Effector memory CD4-positive, alpha-beta T cell (primary cell): ENCODE measurements at places on chromosomes 4 and X.

DNA sequence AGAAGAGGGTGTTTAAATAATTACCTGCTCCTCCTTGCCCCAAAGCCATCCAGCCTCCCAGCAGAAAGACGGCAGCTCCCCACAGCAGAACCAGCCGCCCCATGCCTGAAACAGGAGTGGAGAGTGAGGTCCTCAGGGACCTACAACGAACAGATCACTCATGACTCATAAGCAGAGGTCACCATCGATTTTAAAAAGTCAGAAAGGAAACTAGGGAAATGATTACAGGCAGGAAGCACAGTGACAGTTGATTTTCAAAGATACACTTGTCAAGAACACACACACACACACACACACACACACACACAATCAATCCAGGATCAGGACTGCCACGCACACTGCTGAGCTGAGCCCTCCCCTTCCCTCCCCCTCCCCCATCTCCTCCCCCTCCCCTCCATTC, at the start of gene CRLF2:
Gene CRLF2 (minus strand): TSS at position 118 of the 400 bp plus-strand sequence. CDS start 15 bp downstream, at position 103.
- DNase-seq: no peak

DNA sequence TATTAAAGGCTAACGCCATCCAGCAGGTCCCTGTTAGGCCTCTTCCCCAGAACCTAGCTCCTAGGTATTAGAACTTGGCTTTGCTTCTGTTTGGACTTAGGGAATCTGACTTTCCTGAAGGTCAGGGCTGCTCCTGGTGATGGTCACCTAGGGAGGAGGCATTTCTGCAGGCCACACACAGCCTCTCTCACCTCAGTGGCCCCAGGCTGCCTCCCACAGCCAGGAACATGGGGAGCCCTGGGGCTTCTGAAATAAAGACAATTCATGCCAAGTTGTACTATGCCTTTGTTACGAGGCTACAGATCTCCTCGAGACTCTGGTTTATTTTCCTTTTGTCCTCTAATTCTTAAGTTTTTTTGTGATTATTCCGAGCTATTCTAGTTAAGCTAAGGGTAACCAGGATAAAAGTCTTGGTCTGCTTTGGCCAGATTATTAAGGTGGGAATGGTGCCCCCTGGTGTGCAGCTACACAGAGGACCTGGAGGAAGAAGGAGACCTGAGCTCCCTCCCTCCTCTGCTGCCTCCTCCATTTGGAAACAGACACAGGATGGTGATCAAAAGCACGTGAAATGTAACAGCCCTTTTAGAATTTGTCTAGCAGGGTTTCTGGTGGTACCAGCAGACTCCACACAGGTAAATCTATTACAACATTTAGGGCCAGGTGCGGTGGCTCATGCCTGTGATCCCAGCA, 131.0 kb downstream of the DCLK2 start:
- no peak for DNase-seq

DNA sequence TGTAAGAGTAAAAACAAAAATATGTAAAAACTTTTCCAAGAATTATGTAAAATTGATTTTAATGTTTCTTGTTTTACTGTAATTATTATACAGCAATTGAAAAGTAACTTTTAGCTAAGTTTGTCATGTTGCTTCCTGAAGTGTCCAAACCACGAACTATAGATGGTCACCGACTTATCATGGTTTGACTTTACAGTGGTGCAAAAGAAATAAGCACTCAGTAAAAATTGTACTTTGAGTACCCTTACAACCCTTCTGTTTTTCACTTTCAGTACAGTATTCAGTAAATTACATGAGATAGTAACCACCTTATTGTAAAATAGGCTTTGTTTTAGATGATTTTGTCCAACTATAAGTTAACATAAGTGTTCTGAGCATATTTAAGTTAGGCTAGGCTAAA, 93.8 kb downstream of the SLC10A6 start:
- DNase-seq: no peak

- no peak for DNase-seq
Measured at GRCh38 chrX:123854329-123854728, 5.5 kb upstream of the XIAP start.

DNA sequence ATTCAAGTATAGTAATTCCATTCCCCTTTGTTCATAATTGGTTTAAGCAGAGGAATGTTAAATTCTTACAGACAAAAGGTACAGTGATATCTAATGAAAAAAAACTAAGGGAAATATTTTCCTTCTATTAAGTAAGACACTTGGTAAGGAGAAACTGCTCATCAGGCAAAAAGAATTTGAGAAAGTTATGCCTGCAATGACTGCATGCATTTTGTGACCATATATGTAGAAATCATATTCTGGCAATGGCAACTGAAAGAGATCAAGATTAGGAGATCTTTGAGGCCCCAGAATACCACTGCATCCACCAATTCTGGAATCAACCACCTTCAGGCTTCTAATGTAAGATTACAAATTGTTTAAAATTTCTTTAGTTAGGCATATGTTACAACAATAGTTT, 364.8 kb downstream of the PCDH10 start:
- DNase-seq: no peak

DNA sequence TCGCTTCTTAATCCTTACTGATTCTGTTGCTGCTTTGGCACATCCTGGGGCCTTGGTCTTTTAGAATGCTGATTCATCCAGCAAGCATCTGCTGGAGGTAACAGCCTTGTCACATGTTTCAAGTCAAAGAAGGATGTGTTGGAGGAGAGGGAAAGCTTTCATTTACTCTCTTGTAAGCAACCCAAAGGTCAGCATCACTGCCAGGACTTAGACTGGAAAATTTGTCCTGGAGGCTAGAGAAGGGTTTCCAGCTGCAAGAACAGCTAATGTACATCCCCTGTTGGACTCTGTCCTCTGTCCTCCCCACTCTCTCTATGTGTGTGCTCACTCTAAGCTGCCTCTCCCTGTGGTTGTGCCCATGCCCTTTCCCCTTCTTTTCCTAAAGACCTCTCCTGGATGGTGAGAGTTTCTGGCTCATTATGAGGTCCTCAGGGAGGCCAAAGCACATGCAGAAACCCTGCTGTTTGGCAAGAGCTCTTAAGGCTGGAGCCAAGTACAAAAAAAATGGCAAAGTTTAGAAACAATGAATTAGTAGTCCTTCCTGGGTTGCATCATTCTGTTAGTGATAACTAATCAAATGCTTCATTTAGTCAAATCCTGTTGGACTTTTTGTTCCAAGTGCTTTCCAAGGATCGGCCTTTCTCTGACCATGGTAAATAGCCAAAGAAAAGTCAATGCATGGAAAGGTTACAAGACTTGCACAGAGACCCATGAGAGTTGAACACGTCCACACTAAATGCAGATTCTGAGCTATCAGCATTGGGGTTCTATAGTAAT, 13.4 kb upstream of the SRPX start:
- DNase-seq: no peak

DNA sequence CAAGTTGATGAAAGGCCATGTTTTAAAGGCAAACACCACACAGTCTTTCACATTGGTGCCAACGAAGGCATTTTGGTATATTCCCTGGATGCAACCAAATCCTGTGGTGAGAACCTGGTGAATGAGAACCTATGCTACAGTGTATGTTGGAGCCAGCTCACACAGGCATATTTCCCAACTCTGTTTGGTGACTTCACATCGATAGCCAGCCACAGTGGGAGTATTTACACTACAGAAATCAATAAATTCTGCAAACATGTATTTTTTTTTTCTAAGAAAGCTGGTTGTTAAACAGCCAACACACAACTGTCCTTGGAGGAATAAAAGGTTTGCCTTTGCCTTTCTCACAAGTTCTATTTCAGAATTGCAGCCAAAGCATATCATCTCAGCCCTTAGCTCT, 691.0 kb downstream of the GRID2 start:
- no peak for DNase-seq

DNA sequence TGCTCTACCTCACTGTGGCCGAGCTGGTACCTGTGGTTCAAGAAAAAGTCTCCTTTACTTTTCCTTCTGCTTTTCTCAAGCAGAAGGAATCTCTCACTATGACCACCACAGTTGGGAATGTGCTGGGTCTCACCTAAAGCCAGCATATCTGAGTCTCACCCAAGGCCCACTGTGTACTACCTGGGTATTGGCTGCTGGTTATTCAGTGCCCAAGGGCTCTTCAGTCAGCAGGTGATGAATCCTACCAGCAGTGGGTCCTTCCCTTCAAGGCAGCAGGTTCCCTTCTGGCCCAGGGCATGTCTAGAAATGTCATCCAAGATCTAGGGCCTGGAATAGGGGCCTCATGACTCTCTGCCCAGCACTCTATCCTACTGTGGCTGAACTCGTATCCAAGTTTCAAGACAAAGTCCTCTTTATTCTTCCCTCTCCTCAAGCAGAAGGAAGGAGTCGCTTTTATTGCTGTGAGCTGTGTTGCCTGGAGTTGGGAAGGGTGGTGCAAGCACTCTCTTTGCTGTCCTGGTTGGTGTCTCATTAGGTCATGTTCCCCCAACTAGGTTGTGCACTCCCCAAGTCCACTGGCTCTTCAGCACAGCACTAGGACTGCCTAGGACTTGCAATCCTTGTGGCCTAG, 6.1 kb downstream of the CXCL10 start:
- DNase-seq: no peak

- no peak for DNase-seq
Measured at GRCh38 chrX:64580035-64580434, 184.8 kb upstream of the MTMR8 start.

- no peak for DNase-seq
Measured at GRCh38 chrX:136214551-136214950, 36.6 kb downstream of the MAP7D3 start.

DNA sequence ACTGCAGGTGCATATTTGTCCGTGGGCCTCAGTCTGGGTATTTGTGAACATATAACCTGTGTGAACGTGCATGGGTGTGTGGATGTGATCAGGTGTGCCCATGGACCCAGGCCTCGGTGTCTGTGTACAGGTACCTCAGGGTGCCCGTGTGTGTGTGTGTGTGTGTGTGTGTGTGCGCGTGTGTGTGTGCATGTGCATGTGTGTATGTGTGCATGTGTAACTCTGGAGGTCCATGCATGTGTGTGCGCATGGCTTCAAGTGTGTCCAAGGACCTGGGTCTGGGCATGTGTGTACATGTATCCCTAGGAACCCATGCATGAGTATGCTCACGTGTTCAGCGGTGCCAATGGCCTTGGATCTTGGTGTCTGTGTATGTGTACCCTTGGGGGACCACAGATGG, 15.8 kb downstream of the FTSJ1 start:
- DNase-seq: no peak
